ENCODE measurements at places on chromosomes 1 and 21.

DNA sequence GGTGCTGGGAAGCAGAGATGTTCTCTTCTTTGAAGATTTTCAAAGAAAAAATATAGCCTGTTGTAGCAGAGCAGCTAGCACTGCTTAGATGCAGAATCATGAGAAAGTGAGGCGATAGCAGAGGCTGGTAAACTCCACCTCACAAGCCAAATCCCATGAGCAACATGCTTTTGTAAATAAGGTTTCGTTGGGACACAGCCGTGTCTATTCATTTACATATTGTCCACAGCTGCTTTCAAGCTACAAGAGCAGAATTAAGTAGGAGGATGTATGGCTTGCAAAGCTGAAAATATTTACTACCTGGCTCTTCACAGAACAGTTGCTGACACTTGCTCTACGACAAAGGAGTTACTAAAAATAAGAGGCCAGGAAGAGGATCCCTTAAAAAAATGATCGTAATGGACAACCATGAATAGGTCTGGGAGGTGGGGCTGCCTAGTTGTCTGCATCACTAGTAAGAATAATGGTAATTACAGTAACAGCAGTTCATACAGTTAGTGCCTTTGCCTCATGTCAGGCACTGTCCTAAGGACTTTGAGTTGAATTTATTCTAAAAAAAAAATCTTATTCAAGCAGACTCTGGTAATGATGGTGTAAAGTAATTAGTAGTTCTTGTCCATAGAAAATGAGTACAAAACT is 622.0 kb downstream of the KIF26B start:
- no peaks in the 10 kb centered on the region for H3K27me3 ChIP-seq
- H3K36me3 ChIP-seq = no peaks in the 10 kb centered on the region
- H3K27ac ChIP-seq = no peak overlapping the region
- no peaks in the 10 kb centered on the region for H3K4me1 ChIP-seq
- H3K4me3 ChIP-seq = no peak overlapping the region
- no peak for DNase-seq

GRCh38 chr1:15154480-15155036 is 1.0 kb downstream of the TMEM51 start:
- peaks cover 11% of the 10 kb centered on the region for H3K27me3 ChIP-seq
- H3K27ac ChIP-seq = no peak overlapping the region
- no peaks in the 10 kb centered on the region for H3K36me3 ChIP-seq
- H3K4me3 ChIP-seq = peak overlapping the region; percentile 23
- H3K4me1 ChIP-seq = peaks cover 23% of the 10 kb centered on the region

GRCh38 chr1:10856863-10857598 is 60.6 kb upstream of the CASZ1 start:
- H3K27ac ChIP-seq = no peak overlapping the region
- DNase-seq = no peak
- H3K27me3 ChIP-seq = no peaks in the 10 kb centered on the region
- H3K4me1 ChIP-seq = no peaks in the 10 kb centered on the region
- H3K4me3 ChIP-seq = no peak overlapping the region
- H3K36me3 ChIP-seq = no peaks in the 10 kb centered on the region

GRCh38 chr1:97787231-97787630 is 133.6 kb downstream of the DPYD start:
- H3K27me3 ChIP-seq = no peaks in the 10 kb centered on the region
- H3K27ac ChIP-seq = no peak overlapping the region
- H3K4me3 ChIP-seq = no peak overlapping the region
- no peaks in the 10 kb centered on the region for H3K36me3 ChIP-seq

DNA sequence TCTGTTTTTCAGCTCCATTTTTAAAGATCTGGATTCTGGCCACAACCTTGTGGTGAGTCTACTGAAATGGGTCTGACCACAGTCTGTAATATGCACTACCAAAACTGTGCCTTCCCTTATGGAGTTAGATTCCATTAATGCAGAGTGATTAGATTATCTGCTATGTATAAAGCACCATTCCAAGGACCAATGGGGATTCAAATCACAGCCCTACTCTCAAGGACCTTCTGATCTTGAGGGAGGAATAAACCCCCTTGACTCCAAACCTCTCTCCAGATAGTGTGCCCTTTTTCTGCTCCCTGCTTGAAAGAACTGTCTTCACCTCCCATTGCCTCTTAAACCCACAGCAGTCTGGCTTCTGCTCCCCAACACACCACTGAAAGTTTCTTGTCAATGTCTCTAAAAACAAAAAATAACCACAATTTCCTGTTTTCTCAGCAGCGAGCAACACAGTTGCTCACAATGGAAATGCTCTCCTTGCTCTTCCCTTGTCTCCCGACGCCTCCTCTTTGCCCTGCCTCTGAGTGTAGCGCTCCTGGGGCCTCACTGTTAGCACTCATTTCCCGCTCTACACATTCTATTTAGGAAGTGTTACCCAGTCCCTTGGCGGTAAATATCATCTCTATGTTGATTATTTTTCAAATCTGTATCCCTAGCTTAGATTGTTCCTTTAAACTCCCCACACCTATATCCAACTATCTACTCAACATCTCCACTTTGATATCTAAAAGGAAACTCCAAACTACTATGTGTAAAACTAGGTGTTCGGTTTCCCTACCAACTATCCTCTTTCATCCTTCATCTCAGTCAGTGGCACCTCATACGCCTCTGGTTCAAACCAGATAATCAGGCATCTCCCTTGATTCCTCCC is 13.6 kb downstream of the PCNX2 start:
- DNase-seq = no peak
- no peak overlapping the region for H3K4me3 ChIP-seq
- no peak overlapping the region for H3K27ac ChIP-seq

DNA sequence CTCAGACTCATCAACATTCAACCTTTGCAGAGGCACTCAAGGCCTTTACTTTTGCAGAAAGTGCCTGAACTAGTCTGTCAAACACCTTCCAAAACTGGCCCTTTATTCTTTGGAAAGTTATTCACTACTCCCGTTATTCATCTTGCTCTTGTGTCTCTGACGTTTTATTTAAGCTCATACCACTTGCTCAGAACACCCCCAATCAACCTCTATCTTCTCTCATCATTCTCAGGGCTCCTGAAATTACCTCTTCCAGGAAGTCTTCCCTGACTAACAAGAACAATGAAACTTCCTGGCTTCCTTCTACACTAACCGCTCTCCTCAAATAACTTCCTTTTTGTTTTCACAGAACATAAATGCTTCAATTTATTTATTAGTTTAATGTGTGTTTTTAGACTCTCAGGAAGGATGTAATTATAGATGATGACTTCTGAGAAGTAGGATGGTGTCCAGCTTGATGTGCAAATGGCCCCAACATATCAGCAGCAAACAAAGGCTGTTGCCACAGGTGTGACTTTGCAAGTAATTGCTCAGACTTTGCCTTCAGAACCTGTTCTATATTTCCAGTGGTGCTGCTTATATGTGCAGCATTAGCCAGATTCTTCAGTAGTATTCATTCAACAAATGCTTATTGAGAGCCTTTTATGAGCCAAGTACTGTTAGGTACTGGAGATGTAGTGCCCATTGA is 22.8 kb upstream of the BATF3 start:
- no peaks in the 10 kb centered on the region for H3K36me3 ChIP-seq
- DNase-seq = peak; percentile 32
- H3K27me3 ChIP-seq = peaks cover 2% of the 10 kb centered on the region
- no peak overlapping the region for H3K27ac ChIP-seq
- peaks cover 16% of the 10 kb centered on the region for H3K4me1 ChIP-seq
- H3K4me3 ChIP-seq = no peak overlapping the region

DNA sequence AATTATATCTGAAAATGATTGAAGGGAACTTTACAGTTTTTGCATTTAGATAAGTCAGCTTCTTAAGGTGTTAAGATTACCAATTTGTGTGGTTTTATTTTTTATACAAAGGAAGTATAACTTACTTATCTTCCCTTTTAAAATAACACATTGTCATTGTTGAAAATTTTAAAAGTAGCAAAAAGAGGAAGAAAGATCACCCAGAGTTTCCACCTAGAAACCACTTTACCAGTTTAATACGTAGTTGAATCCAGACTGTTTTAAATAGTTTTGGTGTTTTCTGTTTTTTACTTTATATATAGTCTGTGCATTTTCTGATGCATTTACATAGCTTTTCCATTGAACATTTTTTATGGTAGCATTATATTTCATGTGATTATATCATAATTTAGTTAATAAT is 6.1 kb downstream of the CCDC18 start:
- H3K27me3 ChIP-seq = no peaks in the 10 kb centered on the region
- no peak overlapping the region for H3K4me3 ChIP-seq

DNA sequence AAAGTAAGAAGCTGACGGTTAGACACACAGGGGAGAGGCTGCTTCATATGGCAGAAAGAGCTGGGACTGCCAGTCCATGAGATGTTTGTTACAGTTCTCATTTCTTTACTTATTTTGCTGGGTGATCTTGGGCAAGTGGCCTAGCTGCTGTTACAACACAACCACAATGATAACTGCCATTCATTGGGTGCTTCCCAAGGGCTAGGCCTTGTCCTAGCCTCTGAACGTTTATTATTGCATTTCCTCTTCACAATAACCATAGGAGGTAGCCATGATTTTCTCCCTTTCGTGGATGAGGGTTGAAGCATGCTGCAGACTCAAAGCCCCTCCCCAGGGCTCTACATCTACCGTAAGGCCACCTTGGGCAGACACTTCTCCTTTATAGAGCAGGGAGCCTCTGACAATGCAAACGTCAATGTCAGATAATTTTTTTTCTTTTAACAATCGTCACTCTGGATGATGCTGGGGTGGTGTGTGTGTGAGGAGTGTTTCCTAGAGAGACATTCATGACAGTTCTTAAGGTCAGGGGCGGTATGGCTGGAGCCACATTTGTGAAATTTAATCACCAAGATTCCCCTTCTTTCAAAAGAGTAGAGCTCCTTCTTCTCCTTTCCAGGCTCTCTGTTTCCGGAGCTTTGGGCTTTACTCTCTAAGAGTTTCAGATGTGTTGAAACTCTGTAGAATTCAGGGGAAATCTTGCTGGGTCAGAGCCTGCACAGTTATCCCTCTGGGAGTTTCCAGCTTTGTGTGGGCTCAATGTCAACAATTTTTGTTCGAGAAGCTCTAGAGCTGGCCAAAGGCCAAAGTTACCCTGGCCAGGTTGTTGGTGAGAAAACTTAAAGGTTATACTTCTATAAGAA is 138.5 kb upstream of the SGIP1 start:
- DNase-seq = no peak
- no peaks in the 10 kb centered on the region for H3K27me3 ChIP-seq
- no peaks in the 10 kb centered on the region for H3K36me3 ChIP-seq
- H3K4me1 ChIP-seq = no peaks in the 10 kb centered on the region
- no peak overlapping the region for H3K27ac ChIP-seq
- H3K4me3 ChIP-seq = no peak overlapping the region

DNA sequence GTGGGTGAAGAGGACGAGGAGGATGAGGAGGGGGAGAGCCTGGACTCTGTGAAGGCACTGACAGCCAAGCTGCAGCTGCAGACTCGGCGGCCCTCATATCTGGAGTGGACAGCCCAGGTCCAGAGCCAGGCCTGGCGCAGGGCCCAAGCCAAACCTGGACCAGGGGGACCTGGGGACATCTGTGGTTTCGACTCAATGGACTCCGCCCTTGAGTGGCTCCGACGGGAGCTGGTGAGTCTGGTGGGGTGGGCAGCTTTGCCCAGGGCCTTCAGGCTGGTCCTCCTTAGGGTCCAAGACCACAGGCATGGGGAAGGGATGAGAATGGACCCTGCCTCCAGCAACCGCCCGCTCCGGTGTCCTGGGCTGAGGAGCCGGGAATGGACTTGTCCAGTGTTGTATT is 430 bp downstream of the FAM167B start:
- peak overlapping the region; percentile 60 for H3K27ac ChIP-seq
- H3K4me3 ChIP-seq = no peak overlapping the region
- no peaks in the 10 kb centered on the region for H3K36me3 ChIP-seq
- DNase-seq = no peak
- no peaks in the 10 kb centered on the region for H3K27me3 ChIP-seq

DNA sequence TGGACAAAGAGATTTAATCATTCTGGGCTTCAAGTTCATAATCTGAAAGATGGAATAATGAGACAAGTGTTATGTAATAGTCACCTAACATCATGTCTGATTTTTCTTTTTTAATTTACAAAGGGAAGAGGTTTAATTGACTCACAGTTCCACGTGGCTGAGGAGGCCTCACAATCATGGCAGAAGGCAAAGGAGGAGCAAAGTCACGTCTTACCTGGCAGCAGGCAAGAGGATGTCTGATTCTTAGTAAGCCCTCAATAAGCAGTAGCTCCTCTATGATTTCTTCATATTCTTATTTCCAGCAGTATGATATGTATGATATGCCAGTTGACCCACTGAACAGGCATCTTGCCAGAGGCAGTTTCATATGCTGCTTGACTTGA is 152.7 kb downstream of the S1PR1 start:
- no peaks in the 10 kb centered on the region for H3K36me3 ChIP-seq
- H3K27ac ChIP-seq = no peak overlapping the region
- H3K27me3 ChIP-seq = no peaks in the 10 kb centered on the region
- DNase-seq = no peak
- H3K4me3 ChIP-seq = no peak overlapping the region

- peaks cover 17% of the 10 kb centered on the region for H3K4me1 ChIP-seq
- no peaks in the 10 kb centered on the region for H3K27me3 ChIP-seq
These were observed 4.5 kb downstream of the PPP1R8 start for GRCh38 chr1:27835046-27835445.

- no peak for DNase-seq
- no peaks in the 10 kb centered on the region for H3K36me3 ChIP-seq
- no peak overlapping the region for H3K27ac ChIP-seq
These were observed 93.4 kb downstream of the DNM3 start for GRCh38 chr1:171934664-171935063.

GRCh38 chr1:178867670-178868069 is 3.2 kb downstream of the ANGPTL1 start:
- peak; percentile 78 for DNase-seq
- peak overlapping the region; percentile 15 for H3K4me3 ChIP-seq
- peak overlapping the region; percentile 48 for H3K27ac ChIP-seq
- no peaks in the 10 kb centered on the region for H3K36me3 ChIP-seq
- H3K4me1 ChIP-seq = peaks cover 37% of the 10 kb centered on the region

DNA sequence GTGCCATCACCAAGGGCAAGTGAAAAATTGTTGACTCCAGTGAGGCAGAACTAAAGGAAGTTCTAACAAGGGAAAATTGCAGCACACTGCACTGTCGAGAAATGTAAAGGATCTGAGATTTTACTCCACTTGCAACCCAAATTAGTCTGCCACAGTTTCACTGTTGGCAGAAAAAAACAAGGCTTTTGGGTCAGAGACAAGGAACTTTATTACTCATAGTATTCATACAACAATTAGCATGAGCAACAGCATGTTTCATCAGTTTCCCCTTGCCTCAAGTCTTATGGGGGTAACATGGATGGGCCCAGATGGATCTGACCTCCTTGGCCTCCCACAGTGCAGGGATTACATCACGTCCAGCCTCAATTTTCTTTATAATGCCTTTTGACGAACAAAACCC is 125.3 kb downstream of the LTN1 start:
- H3K4me1 ChIP-seq = no peaks in the 10 kb centered on the region
- H3K27ac ChIP-seq = no peak overlapping the region
- DNase-seq = no peak
- H3K4me3 ChIP-seq = no peak overlapping the region

GRCh38 chr1:77412820-77413530 is 131.2 kb downstream of the AK5 start:
- H3K27ac ChIP-seq = no peak overlapping the region
- peaks cover 14% of the 10 kb centered on the region for H3K4me1 ChIP-seq
- no peaks in the 10 kb centered on the region for H3K36me3 ChIP-seq
- no peak overlapping the region for H3K4me3 ChIP-seq
- DNase-seq = no peak
- H3K27me3 ChIP-seq = no peaks in the 10 kb centered on the region
